Activated T-helper 2 cell treated with anti-CD3 and anti-CD28 coated beads, Interferon-gamma antibody, Interleukin-2, Interleukin-4, amounts not matched to agents 10 μg/mL and 5 μg/mL and 100 μg/mL, durations not matched to agents 14 hours and 24 hours and 36 hours (primary cell): ENCODE measurements at places on chromosomes 4 and X.

GRCh38 chrX:42079968-42080367, 156.6 kb upstream of the CASK start:
- H3K27me3 ChIP-seq: no peaks in the 10 kb centered on the region
- no peak overlapping the region for H3K4me3 ChIP-seq
- no peak for DNase-seq
- no peaks in the 10 kb centered on the region for H3K36me3 ChIP-seq
- H3K27ac ChIP-seq: no peak overlapping the region

DNA sequence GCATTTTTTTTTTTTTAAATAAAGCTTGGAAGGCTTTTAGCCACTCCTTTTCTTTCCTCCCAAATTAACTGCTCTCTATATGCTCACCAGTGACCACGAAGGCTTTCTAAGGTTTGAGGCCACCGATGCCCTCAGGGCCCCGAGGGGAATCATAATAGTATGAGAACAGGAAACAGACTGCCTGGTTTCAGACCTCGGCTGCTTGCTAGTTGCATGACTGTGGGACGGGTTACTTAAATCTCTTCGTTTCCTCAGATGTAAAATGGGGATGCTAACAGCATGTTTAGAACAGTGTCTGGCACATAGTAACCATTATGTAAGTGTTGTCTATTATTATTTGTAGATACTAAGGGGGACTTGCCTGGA, 3.6 kb downstream of the LINC00632 start:
- peaks cover 2% of the 10 kb centered on the region for H3K4me1 ChIP-seq
- H3K4me3 ChIP-seq: no peak overlapping the region
- H3K27ac ChIP-seq: no peak overlapping the region
- peaks cover 4% of the 10 kb centered on the region for H3K27me3 ChIP-seq

DNA sequence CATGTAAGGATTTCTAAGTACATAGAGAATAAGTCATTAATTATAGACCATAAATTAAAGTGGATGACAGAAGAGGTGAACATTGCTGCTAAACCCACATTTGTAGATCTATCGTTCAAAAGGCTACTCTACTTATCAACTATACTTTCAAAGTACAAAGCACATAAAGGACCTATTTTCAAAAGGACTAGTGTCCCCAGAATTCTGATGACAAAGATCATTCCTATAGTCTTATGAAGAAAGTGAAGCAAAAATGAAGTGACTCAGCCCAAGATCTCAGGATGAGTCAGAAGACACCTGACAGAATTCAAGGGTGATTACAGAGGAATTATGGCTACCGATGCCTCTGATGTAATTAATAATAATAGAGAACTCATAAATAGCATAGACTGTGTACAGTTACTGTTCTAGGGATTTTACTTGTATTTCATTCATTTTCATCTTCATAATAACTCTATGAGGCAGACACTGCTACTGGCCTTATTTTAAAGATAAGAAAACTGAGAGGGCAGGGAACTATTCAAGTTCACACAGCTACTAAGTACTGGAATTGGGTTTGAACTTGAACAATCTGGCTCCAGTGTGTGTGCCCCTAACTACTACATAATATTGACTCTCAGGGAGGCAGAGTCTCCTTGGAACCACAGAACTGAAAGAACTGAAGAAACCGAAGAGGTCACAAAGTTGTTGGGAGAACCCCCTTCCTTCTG, 17.1 kb downstream of the USP46 start:
- peaks cover 2% of the 10 kb centered on the region for H3K27me3 ChIP-seq
- H3K4me3 ChIP-seq: no peak overlapping the region
- no peaks in the 10 kb centered on the region for H3K36me3 ChIP-seq
- H3K4me1 ChIP-seq: peaks cover 20% of the 10 kb centered on the region
- DNase-seq: no peak

- no peak overlapping the region for H3K27ac ChIP-seq
- no peak overlapping the region for H3K4me3 ChIP-seq
- H3K27me3 ChIP-seq: no peaks in the 10 kb centered on the region
- no peaks in the 10 kb centered on the region for H3K4me1 ChIP-seq
- H3K36me3 ChIP-seq: no peaks in the 10 kb centered on the region
- no peak for DNase-seq
Measured at GRCh38 chr4:17098401-17098800, 200.0 kb upstream of the LDB2 start.

GRCh38 chr4:108240366-108240765, 71.6 kb upstream of the LEF1 start:
- H3K27me3 ChIP-seq: peaks cover 3% of the 10 kb centered on the region
- H3K27ac ChIP-seq: no peak overlapping the region
- peaks cover 4% of the 10 kb centered on the region for H3K36me3 ChIP-seq

DNA sequence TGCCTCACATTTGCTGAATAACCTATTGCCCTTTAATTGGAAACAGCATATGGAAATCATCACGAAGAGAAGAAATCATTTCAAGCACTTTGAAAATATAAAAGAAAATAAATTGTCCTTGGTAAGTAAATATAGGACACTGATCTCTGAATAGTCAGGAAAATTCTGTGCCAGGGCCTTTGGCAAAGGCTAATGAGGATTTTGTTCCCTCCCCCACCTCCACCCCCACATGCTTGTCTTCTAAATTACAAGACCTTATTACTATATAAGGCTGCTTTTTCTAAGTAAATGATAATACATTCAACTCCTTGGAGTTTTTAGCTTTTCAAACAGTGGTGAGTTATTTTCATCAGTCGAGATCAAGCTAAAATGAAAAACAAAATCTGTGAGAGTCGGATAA, 15.8 kb downstream of the SYNPO2 start:
- H3K27ac ChIP-seq: no peak overlapping the region
- H3K4me3 ChIP-seq: no peak overlapping the region
- no peak for DNase-seq
- no peaks in the 10 kb centered on the region for H3K36me3 ChIP-seq
- H3K4me1 ChIP-seq: no peaks in the 10 kb centered on the region

DNA sequence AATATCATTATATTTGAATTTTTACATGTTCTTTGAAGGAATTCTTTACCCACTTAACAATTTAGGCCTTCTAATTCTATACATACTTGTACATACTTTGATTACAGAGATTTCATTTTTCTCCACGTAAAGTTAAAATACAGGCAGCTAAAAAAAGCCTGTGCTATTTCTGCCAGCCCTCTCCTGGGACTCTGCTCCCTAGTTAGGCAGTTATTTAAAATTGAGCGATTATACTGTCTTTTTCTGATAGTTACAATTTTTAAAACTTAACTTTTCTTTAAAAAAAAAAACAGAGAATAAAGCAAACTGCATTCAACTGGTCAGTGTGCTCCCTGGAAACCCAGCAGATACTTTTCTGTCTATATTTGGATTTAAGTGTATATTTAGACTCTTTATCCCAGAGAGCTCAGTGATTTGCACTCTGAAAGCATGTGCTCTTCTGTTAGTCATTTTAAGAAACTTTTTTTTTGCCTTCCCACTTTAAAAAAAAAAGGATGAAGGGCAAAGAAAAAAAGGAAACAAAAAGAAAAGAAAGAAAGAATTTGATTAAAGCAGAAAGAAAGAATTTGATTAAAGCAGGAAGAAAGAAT, 18.1 kb upstream of the FAM241A start:
- peaks cover 12% of the 10 kb centered on the region for H3K4me1 ChIP-seq
- no peak overlapping the region for H3K4me3 ChIP-seq
- H3K27me3 ChIP-seq: peaks cover 30% of the 10 kb centered on the region
- H3K27ac ChIP-seq: no peak overlapping the region
- no peak for DNase-seq
- no peaks in the 10 kb centered on the region for H3K36me3 ChIP-seq

- H3K27me3 ChIP-seq: no peaks in the 10 kb centered on the region
- H3K36me3 ChIP-seq: no peaks in the 10 kb centered on the region
- H3K4me1 ChIP-seq: peaks cover 43% of the 10 kb centered on the region
- H3K4me3 ChIP-seq: peak overlapping the region; percentile 74
Measured at GRCh38 chr4:158810487-158811215, 41.8 kb downstream of the FNIP2 start.

DNA sequence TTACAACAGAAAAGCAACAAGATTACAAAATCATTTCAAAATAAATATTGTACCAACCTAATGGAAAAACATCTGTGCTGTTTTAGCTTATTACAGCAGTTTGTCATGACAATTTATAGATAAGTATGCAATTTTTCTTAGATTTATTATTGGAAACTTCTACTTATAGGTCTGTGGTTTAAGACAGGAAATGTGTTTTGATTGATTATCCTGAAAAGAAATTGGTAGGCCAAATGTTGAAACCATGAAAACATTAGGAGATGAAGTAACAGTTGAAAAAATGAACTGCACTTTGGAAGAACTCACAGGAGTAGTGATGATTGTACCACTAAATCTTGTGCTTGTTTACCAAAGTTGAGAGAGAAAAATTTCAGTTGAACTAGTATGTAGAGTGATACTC, 162.2 kb upstream of the GIMD1 start:
- DNase-seq: no peak
- H3K27ac ChIP-seq: no peak overlapping the region
- no peaks in the 10 kb centered on the region for H3K4me1 ChIP-seq
- H3K4me3 ChIP-seq: no peak overlapping the region

- H3K36me3 ChIP-seq: no peaks in the 10 kb centered on the region
- H3K27me3 ChIP-seq: no peaks in the 10 kb centered on the region
- H3K27ac ChIP-seq: no peak overlapping the region
- H3K4me3 ChIP-seq: no peak overlapping the region
- H3K4me1 ChIP-seq: peaks cover 19% of the 10 kb centered on the region
Measured at GRCh38 chrX:13649838-13650237, 3.1 kb upstream of the TCEANC start.

DNA sequence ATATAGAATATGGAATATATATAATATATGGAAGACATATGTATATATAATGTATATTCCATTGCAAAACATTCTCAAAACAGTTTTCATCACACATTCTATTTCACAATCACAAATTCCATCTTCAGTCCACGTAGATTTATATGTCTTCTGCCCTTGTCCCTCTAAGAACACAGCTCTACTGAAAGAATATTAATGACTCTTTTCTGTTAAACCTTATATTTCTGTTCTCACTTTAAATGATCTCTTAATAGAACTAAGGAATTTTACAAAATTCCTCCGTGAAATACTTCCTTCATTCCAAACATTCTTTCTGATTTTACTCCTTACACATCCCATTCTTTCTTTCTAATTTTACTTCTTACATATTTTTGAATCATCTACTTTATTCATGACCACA, 1043.1 kb upstream of the PABPC4L start:
- H3K27me3 ChIP-seq: no peaks in the 10 kb centered on the region
- DNase-seq: no peak
- H3K36me3 ChIP-seq: no peaks in the 10 kb centered on the region
- H3K4me1 ChIP-seq: no peaks in the 10 kb centered on the region
- H3K4me3 ChIP-seq: no peak overlapping the region

DNA sequence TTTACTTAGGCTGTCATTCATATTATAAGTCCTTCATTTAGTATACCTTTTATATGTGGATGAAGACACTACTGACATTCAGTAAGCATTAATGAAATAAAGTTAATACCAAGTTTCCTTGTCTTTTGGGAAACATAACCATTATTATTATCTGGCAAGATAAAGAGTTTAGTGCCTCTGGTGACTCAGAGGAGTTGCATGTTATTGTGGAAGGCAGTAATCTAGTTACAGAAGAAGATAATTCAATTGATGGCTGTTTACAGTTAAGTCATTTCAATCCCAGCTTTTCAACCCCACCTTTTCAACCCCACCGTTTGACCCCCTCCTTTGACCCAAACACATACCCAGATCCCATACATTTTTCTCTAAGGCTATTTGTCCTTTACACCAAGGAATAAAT, 143.8 kb downstream of the FANCB start:
- no peak overlapping the region for H3K4me3 ChIP-seq
- H3K4me1 ChIP-seq: no peaks in the 10 kb centered on the region
- no peaks in the 10 kb centered on the region for H3K27me3 ChIP-seq
- no peak overlapping the region for H3K27ac ChIP-seq
- no peak for DNase-seq

- H3K27ac ChIP-seq: no peak overlapping the region
- peaks cover 58% of the 10 kb centered on the region for H3K36me3 ChIP-seq
- H3K27me3 ChIP-seq: no peaks in the 10 kb centered on the region
- H3K4me1 ChIP-seq: peaks cover 8% of the 10 kb centered on the region
- DNase-seq: no peak
Measured at GRCh38 chr4:82818664-82819662, 20.4 kb upstream of the SCD5 start.

DNA sequence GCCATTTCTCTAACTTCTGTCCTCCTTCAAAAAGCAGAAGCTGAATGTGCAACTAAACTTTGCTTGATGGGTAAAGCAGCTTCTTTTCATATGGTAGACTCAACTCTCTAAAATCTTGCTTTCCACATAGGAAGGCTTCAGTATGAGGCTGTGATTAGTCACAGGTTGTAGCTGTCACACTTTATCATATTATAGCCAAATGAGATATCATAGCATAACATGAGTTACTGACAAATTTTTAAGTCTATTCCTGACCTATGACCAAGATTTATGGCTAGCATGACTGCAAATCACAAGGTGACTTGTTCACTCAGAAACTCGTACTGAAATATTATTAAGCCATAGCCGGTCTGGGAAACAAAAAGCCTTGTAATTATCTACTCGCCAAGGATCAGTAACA, 998.6 kb downstream of the RPA4 start:
- no peaks in the 10 kb centered on the region for H3K4me1 ChIP-seq
- no peaks in the 10 kb centered on the region for H3K36me3 ChIP-seq
- H3K27ac ChIP-seq: no peak overlapping the region
- no peak overlapping the region for H3K4me3 ChIP-seq
- H3K27me3 ChIP-seq: no peaks in the 10 kb centered on the region

- no peaks in the 10 kb centered on the region for H3K36me3 ChIP-seq
- H3K4me3 ChIP-seq: no peak overlapping the region
- H3K27me3 ChIP-seq: no peaks in the 10 kb centered on the region
- H3K4me1 ChIP-seq: no peaks in the 10 kb centered on the region
- no peak overlapping the region for H3K27ac ChIP-seq
Measured at GRCh38 chr4:86050496-86050895, 309.4 kb downstream of the MAPK10 start.

GRCh38 chr4:112557676-112558411, 41.9 kb upstream of the NEUROG2 start:
- no peak for DNase-seq
- H3K4me3 ChIP-seq: no peak overlapping the region
- H3K4me1 ChIP-seq: peaks cover 7% of the 10 kb centered on the region
- peaks cover 35% of the 10 kb centered on the region for H3K36me3 ChIP-seq
- H3K27ac ChIP-seq: no peak overlapping the region
- no peaks in the 10 kb centered on the region for H3K27me3 ChIP-seq

- no peaks in the 10 kb centered on the region for H3K36me3 ChIP-seq
- no peak overlapping the region for H3K4me3 ChIP-seq
- no peak overlapping the region for H3K27ac ChIP-seq
- H3K27me3 ChIP-seq: no peaks in the 10 kb centered on the region
- peak; percentile 18 for DNase-seq
- no peaks in the 10 kb centered on the region for H3K4me1 ChIP-seq
Measured at GRCh38 chrX:110450050-110450449, 91.4 kb downstream of the RTL9 start.

GRCh38 chrX:136250191-136251040, 784 bp downstream of the MAP7D3 start:
- peak; percentile 18 for DNase-seq
- peak overlapping the region; percentile 75 for H3K27ac ChIP-seq
- peaks cover 13% of the 10 kb centered on the region for H3K4me1 ChIP-seq
- peaks cover 6% of the 10 kb centered on the region for H3K36me3 ChIP-seq

GRCh38 chr4:101790521-101791181, at the start of gene BANK1:
Gene BANK1, plus strand, starts transcription at chr4:101790730. Its CDS starts 151 bp downstream, at chr4:101790881.
- H3K4me1 ChIP-seq: peaks cover 11% of the 10 kb centered on the region
- DNase-seq: peak; percentile 18
- H3K36me3 ChIP-seq: no peaks in the 10 kb centered on the region
- H3K4me3 ChIP-seq: peak within 1 kb of the TSS; percentile 37

- H3K4me1 ChIP-seq: no peaks in the 10 kb centered on the region
- no peak overlapping the region for H3K27ac ChIP-seq
- H3K4me3 ChIP-seq: no peak overlapping the region
Measured at GRCh38 chrX:112761242-112762207, 79.1 kb downstream of the AMOT start.

GRCh38 chr4:109444182-109444844, 10.7 kb downstream of the SEC24B start:
- no peak overlapping the region for H3K27ac ChIP-seq
- H3K36me3 ChIP-seq: peaks cover 33% of the 10 kb centered on the region
- H3K4me3 ChIP-seq: no peak overlapping the region
- no peak for DNase-seq
